ENCODE measurements at places on chromosomes 12 and 14.

DNA sequence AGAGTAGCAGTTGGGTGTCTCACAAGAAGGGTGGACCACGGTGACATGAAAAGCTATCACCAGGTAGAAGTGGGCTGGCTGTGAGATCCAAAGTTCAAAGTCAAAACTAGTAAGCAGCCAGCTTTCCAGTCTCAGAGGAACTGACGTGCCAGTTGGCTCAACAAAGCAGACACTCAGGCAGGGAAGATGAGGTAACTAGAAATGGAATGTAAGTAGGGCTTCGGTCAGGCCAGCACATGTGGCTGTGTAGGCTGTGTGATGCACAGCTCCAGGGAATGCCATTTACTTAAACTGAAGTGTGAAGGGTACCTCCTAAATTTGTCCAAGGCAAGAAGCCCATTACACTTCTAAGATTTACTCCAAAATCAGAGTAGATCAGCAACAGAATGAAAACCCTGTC, 43.6 kb downstream of the PTPRR start:
- peak; percentile 30 for DNase-seq

GRCh38 chr12:89863968-89864367, 155.3 kb upstream of the ATP2B1 start:
- DNase-seq: no peak

- peak; percentile 58 for DNase-seq
Observed at GRCh38 chr14:95322651-95323050, 2.9 kb upstream of the CLMN start.

DNA sequence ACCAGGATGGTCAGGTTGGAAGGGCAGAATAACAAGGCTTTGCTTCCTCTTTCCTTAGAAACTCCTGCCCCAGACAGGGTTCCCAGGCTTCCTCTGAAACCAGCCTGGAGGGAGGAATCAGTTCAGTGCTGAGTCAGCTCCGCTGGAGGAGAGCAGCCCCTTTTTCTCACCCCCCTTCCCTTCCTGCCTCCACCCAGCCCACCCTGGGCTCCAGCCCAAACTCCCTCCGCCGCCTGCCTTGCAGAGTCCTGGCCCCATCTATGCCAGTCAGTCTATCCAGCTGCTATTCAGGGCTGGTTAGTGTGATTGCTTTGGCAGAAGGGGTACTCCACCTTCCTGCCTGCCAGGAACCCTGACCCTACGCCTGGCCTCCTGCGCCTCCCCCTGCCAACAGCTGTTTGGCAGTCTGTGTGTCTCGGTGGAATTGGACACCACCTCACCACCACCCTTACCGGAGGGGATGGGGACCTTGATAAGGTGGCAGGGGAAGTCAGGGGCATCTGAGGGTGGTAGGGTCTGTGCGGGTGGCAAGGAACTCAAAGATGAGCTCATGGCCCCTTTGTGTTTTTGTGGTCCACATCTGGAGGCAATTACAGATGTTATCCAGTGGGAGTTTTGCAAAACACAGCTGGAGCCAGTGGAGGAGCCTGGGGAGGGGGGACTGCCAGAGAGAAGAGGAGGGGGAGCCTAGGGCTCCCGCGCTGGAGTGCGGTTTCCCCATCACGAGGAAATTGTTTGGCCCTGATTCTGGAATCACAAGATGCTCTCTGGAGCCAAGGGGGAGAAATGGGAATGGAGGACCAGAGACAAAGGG, 12.2 kb downstream of the MMP14 start:
- DNase-seq: peak; percentile 96

DNA sequence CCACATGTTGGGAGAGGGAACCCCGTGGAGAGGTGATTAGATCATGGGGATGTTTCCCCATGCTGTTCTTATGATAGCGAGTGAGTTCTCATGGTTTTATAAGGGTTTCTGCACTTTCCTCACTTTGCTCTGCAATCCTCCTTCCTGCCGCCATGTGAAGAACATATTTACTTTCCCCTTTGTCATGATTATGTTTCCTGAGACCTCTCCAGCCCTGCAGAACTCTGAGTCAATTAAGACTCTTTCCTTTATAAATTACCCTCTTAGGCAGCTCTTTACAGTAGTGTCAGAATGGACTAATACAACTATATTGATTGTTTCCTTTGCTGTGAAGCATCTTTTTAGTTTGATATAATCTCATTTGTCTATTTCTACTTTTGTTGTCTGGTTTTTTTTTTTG, 13.1 kb upstream of the RASSF9 start:
- DNase-seq: no peak

- no peak for DNase-seq
Observed at GRCh38 chr12:50739611-50740010, 24.3 kb upstream of the ATF1 start.

GRCh38 chr12:92290350-92290695, 144.7 kb upstream of the BTG1 start:
- no peak for DNase-seq

- no peak for DNase-seq
Observed at GRCh38 chr12:84658877-84659276, 253.7 kb downstream of the SLC6A15 start.

DNA sequence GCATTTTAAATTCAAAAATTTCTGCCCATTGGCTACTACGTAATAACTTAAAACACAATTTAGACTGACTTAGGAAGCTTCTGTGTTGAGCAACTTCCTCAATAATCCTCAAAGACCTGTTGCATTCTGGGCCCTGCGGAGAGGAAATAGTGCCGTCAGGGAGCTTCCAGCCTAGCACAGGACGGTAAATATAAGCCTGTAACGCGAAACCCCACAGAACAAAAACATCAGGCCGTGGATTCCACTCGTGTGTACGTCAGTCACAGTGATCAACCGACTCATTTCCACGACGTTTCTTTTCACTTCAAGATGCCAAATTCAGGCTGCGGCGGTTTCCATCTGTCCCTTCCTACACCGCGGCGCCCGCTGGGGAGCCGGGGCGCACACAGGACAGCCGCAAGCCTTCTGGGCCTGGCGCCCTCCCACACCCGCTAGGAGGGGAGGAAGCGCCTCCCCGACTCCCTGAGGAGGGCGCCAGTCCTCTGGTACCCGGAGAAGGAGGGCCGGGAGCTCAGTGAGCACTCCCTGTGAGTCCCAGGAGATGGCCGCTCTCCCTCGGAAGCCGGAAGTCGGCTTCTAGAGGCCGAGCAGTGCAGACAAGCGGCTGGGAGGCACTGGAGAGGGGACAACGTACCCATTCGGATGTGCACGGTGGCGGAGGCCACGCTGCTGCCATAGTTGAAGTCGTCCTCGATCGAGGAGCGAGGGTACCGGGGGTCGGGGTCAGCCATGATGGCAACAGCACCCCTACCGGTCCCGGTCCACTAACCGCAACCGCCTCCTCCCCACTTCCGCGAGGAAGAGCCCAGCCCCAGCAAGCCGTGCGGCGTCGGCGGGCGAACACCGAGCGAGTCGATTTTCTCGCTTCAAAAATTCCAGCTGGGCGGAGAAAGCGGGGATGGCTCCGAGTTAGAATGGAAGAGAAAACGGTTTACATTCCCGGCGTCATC, at the start of gene TMBIM4:
TSS of gene TMBIM4 (minus strand) at position 776 of the 950 bp plus-strand sequence. CDS start at position 731, 45 bp downstream.
- peak; percentile 96 for DNase-seq
